ENCODE measurements at places on chromosomes 6 and 20.
A peak's percentile ranks its signal among the peaks of the same experiment; 100 is the strongest.

DNA sequence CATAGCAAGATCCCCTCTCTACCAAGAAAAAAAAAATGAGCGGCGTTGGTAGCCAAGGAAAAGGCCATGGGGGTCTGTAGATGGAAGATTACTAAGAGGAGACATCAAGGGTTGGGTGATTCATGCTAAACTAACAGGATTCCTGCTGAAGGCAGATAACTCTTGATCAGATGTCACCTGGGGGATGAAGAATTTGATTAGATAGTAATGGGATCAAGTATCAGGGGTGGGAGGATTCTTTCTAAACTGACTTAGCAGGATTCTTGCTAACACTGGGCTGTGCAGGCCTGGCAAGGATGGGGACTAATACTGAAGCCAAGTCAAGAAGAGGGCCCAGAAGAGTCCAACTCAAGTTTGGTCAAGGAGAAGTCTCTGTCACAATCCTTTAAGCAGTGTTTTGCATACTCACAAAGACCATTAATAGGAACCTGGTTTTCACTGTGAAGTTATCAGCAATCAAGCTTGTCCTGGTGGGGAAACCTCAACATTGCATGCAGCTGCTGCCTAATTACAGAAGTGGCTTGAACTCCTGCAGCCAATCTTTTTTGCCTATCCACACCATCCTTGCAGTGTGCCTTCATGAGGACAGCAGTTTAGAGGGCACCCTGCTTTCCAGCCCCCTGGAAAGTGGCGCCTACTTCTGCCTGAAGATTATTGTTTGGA lies 61.3 kb downstream of the ANKRD6 start:
- DNase-seq = no peak

GRCh38 chr6:151289399-151290007 lies 49.7 kb downstream of the AKAP12 start:
- DNase-seq = no peak

DNA sequence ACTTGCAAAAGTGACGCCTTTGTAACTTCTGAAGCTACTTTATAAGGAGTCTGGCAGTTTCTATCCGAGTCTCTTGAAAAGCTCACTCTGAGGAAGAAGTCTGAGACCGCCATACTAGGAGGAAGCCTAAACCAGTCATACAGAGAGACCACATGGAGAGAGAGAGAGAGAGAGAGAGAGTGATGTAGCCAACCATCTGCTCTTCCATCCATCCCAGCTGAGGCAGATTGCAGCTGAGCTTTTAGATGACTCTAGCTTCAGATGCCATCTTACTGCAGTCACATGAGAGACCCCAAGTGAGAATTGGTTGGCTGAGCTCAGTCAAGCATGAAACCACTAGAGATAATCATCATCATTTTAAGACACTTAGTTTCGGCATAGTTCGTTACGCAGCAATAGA lies 15.0 kb upstream of the DTNBP1 start:
- no peak for DNase-seq

GRCh38 chr6:35377002-35377401 lies 34.6 kb downstream of the PPARD start:
- no peak for DNase-seq

- no peak for DNase-seq
These were observed 72.4 kb upstream of the SIRPA start for GRCh38 chr20:1822564-1823449.

GRCh38 chr20:49832632-49833327 lies 20.2 kb downstream of the SLC9A8 start:
- DNase-seq = no peak

DNA sequence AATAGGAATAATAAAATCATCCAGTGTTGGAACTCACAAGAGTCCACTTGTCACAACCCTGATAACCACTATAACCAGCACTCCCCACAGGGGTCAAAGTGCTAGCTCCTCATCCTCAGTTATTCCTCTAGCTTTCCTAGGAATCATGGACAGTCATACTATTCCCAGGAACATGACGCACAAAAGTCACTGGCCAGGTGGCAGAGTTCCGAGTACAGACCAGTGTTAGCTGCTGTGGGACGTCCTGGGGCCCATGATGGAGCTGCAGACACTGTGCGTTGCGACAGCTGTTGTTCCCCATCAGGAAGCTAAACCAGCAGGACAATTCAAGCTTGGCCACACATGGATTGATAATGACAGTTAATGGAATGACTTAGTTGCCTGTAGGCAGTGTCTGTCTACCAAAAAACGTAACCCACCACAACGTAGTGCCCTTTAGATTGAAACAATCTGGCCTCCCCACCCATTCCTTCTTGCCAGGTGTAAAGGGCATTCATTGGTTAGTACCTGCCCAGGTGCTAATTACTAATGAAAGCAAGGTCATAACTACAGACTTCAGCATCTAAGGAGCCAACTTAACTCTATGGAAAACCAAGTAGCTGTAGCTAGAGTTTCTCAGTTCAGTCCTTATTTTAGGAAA lies 17.4 kb downstream of the EZR start:
- no peak for DNase-seq

GRCh38 chr6:125749865-125750691 lies 646 bp downstream of the HEY2 start:
- DNase-seq = no peak

DNA sequence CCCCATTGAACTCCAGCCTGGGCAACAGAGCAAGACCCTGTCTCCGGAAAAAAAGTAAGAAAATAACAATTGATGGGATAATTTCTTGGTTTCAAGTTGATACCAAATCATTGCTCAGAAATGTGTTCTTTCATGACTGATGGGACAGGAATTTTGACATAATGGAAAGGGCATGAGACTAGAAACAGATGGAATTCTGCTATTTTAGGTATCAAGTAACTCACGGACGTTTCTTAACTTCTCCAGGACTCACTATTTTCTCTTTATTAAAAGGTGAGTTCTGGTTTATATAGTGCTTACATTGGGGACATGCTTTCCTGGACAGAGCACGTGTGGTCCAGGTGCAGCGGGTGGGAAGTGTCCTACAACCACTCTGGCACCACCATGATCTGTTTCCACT lies 6.0 kb upstream of the DSP start:
- no peak for DNase-seq

DNA sequence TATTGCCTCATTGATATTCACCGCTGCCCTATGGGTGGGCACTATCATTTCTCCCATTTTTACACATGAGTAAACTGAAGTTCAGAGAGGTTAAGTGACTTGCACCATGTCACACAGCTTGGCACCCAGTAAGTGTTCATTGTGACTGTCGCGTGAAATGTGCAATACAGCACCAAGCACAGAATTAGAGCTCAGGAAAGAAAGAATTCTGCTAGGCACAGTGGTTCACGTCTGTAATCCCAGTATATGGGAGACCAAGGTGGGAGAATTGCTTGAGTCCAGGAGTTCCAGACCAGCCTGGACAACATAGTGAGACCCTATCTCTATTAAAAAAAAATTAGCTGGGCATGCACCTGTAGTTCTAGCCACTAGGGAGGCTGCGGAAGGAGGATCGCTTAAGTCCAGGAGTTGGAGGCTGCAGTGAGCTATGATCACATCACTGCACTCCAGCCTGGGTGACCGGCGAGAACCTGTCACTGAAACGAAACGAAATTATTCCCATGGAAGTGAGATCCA lies 626 bp downstream of the SLC13A3 start:
- no peak for DNase-seq

DNA sequence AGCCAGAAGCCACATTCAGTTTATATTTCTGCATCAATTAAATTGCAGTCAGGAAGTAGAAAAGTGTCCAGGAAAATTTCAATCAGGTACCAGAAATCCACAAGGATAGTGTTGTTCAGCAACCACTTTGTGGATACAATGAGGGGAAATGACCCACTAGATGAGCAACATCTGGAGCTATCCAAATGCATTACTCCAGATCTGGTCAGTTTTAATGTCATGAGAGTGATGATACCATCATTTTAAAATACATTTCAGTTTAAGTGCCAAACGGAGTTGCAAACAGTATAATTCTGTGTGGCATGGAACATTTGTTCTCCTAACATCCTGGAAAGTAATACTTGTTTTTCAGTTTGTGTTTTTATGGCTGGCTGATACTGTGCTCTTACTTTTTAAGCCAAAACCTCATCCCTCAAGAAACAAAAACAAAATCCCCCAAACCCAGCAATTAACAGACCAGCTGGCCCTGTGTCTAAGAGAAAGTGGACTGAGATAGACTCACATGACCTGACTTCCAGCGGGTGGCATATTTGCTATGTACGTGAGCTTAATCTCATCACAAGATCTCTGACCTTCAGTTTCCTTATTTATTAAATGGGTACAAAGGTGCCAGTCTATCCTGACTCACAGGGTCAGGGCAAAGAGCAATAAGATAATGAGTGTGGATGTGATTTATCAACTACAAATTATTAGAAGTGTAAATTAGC lies 58.8 kb upstream of the CNKSR3 start:
- DNase-seq = no peak

DNA sequence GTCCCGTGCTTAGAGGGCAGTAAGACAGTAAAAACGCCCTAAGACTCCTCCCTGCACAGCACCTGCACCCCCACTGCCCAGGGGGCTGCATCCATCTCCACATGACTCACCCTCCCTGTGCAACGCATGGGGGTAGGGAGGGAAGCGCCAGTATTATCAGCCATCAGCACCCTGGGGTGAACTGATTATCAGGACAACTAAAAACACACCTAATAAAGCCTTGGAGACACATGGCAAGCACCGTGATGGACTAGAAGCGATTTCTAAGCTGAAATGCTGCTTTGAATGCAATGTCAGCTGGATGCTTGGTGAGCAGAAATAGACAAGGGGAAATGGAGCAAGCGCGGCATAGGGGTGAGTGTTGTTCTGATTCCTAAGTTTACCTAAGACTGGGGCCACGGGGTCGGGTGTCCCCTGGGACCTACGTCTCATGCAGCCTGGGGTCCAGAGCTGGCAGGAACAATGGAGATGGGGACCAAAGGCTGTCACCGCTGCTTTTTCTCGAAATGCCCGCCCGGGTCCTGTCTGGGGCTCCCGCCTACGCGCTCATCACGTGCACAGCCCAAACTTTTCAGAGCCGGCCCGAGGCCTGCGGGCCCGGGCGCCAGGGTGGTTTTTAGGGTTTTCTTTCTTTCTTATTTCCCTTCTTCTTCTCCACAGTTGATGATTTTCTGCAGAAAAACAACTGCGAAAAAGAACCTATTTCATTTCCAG lies 702 bp upstream of the TNFAIP3 start:
- no peak for DNase-seq

DNA sequence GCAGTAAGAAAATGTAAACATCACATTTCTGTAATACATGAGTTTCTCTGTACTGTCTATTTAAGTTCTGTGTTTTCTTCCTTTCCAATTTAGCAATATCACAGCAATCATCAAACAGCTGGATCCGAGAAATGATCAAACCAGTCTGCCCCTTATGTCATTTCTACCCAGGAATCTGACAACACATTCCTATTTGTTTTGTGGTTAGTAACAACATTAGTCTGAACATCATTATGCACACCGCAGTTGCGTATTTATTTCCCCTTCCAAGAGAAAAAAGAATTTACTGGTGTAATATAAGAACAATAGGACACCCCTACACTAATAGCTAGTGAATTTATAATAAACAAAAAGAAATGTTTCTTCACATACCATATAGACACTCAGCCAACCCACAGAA lies 179.5 kb downstream of the BTBD9 start:
- DNase-seq = no peak

DNA sequence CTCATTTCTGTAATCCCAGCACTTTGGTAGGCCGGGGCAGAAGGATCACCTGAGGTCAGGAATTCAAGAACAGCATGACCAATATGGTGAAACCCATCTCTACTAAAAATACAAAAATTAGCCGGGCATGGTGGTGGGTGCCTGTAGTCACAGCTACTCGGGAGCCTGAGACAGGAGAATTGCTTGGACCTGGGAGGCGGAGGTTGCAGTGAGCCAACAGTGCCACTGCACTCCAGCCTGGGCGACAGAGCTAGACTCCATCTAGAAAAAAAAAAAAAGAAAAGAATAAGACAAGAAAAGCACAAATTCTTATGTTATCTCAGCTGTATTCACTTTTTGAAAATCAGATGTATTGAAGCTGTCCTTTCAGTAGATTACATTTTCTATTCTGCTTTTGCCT lies 289.4 kb downstream of the GRIK2 start:
- DNase-seq = no peak

DNA sequence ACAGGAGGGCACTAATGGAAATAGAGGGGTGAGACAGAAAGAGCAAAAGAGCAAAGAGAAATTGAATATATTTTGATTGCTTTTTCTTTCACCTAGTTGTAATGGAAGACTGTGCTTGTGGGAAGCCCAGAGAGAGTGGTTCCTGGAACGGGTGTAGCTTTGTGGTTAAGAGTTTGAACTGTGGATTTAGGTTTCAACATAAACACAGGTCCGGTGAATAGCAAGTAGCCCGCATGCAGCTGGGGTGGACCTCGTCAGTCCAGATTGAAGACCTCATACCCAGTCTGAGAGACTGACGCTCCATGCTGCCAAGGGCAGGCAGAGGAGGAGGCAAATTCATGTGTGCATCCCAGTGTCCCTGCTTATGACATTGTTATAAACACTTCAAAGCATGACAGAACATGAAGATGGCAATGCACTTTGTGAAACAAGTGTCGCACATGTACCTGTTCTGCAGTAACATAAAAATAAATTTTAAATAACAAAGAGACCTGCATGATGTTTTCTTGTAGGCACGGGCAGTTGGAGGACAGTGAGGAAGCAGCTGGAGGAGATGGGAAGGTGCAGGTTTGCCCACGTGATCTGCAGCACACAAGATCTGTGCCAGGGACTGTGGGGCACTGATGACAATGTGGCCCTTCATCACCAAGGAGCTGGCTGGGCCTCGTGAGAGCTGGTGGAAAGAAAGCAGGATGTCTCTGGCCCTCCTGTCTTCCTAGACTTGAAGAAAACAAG lies 220.5 kb upstream of the SSTR4 start:
- DNase-seq = no peak

- DNase-seq = no peak
These were observed 13.6 kb downstream of the PPP1R14C start for GRCh38 chr6:150156460-150156859.

- DNase-seq = peak; percentile 32
These were observed 61.8 kb downstream of the NFATC2 start for GRCh38 chr20:51480507-51481270.

GRCh38 chr20:1838556-1839279 lies 56.5 kb upstream of the SIRPA start:
- DNase-seq = no peak

GRCh38 chr6:87436435-87436834 lies 28.7 kb downstream of the CFAP206 start:
- DNase-seq = peak; percentile 45

- DNase-seq = no peak
These were observed 62.4 kb upstream of the MRPS10 start for GRCh38 chr6:42279966-42280629.

GRCh38 chr6:153074761-153075160 lies 56.3 kb downstream of the RGS17 start:
- no peak for DNase-seq

DNA sequence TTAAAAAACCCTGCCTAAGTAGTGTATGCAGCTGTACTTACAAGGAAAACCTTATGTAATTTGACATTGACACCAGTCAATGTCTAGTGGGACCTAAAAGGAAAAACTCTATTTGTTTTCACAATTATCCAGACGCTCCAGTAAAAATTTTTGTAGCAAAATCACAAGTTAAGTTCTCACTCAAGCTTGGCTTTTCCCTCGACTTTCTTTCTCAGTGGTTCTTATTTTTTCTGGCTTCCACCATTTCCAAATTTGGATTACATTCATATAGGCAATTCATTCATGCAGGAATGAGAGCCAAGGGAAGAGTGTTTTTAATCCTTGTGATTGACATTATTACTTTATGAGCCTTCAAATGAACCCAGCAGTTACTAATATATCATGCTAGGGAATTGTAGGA lies 66.0 kb upstream of the ADGRG6 start:
- no peak for DNase-seq

Data from CD4-positive, alpha-beta T cell treated with Interleukin-12 subunit alpha and Interleukin-12 subunit beta, for 1 hour (primary cell).